H9 (cell line): ENCODE measurements at places on chromosomes 5 and 9.
A peak's percentile ranks its signal among the peaks of the same experiment; 100 is the strongest.

- DNase-seq, result no peak
Observed at GRCh38 chr9:101858026-101858425, 119.6 kb upstream of the GRIN3A start.

DNA sequence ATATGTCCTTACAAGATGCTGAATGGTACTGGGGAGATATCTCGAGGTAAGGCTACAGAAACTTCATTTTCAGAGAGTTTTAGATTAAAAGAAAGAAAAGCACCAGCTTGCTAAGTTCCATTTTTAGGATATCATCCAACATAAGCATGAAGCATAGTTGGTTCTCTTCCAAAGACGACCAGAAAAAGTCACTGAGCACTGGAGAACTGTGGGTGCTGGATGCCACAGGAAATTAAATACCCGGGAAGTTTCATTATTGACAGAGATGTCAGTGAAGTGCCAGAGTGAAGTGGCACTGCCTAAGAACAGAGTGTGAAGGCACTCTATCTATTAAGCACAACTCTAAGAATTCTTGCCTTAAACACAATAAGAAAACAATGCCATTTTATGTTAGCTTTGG lies 76.8 kb downstream of the PIK3R1 start:
- DNase-seq, result no peak

DNA sequence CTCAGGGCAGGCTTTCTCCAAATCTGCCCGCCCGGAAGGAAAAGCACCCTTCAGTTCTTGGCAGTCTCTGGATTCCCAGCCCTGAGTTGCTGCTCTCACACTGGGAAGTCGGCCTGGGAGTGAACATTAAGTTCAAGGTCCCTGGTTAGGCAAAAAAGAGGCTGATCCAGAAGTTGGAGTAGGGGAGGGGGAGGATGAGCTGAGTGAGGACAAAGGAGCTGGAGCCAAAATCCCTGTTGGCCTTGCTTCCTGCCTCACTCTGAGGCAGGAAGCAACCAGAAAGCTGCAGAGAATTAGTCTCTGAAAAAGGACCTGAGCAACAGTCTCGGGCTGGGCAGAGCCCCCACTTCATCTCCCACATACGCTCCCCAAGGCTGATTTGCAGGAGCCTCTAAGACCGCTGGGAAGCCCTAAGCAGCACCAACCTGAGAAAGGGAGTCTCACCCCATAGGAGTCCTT lies 15.0 kb upstream of the RPS14 start:
- DNase-seq, result no peak

DNA sequence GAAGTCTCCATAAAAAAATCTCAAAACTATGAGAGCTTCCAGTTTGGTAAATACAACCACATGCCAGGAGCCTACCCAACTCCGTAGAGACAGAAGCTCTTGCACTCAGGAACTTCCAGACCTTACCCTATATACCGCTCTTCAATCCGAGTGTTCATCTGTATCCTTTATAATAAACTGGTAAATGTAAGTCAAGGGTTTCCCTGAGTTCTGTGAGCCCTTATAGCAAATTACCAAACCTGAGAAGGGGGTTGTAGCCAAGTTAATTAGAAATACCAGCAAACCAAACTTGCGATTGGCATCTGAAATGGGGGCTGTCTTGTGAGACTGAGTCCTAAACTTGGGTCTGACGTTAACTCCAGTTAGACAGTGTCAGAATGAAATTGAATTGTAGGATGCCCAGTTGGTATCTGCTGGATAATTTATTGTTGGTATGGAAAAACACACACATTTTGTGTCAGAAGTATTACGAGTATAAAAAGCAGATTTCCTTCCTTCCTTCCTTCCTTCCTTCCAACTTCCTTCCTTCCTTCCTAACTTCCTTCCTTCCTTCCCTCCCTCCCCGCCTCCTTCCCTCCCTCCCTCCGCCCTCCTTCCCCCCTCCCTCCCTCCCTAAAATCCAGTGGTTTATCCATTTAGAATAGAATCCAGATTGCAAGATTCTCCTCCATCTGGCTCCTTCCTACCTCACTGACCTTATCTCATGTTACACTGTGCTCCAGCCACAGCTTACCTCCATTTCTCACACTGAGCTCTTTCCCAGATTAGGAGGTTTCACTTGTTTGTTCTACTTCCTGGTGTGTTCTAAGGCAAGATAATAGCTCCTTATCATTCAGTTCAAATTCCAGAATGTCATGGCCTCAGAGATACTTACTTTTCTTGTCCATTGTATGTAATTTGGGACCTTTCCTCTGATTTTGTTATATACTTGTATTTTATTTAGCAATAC lies 196.7 kb downstream of the WDR70 start:
- no peak for DNase-seq

DNA sequence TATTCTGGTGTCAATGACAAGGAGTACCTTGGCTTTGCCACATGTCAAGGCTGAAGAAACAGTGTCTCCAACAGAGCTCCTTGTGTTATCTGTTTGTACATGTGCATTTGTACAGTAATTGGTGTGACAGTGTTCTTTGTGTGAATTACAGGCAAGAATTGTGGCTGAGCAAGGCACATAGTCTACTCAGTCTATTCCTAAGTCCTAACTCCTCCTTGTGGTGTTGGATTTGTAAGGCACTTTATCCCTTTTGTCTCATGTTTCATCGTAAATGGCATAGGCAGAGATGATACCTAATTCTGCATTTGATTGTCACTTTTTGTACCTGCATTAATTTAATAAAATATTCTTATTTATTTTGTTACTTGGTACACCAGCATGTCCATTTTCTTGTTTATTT lies 19.8 kb downstream of the CD274 start:
- DNase-seq, result no peak

DNA sequence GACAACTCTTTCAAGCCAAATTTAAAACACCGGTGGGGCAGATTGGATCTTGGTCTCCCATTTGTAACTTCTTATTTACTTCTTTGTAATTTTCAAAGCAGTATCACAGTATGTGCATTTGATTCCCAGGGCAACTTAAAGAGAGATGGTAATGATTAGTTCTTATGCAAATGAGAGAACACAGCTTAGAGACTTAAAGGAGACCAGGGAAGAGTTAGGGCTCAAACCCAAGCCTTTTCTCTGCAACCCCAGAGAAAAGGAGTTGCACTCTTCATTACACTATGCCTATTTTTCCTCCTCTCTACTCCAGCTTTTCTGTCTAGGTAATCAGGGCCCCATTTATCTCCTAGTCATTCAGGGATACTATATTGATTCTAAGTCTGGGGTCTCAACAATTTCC lies 237.8 kb upstream of the NMUR2 start:
- no peak for DNase-seq

- no peak for DNase-seq
Observed at GRCh38 chr5:9069650-9070049, 476.2 kb downstream of the SEMA5A start.

GRCh38 chr9:5851445-5851844 lies 18.5 kb upstream of the ERMP1 start:
- no peak for DNase-seq

DNA sequence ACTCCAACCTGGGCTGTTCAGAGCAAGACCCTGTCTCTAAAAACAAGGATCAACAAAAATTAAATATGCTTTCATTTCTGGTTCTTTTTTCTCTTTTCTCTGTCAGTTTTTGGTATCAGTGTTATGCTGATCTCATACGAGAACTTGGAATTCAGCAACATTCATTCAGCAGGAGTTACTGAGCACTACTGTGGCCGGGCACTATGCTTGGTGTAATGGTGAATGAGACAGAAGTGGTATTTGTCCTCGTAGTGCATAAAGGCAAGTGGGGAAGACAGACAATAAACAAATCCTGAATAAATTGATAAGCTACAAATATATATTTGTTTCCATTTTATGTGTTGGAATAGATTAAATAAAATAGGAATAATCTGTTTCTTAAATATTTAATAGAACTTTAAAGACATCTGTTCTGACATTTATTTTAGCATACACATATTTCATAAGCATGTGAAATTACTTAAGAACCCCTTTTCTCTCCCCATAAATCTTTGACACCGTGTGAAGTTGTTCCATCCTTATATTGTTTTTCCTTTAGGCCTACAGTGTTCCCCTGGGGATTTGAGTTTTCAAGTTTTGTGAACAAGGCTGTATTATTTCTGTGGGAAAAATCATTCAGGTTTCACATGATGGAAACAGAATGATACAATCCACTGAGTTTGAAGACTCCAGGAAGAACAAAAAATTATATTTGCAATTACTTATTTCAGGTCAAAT lies 24.6 kb downstream of the UBAP1 start:
- no peak for DNase-seq

DNA sequence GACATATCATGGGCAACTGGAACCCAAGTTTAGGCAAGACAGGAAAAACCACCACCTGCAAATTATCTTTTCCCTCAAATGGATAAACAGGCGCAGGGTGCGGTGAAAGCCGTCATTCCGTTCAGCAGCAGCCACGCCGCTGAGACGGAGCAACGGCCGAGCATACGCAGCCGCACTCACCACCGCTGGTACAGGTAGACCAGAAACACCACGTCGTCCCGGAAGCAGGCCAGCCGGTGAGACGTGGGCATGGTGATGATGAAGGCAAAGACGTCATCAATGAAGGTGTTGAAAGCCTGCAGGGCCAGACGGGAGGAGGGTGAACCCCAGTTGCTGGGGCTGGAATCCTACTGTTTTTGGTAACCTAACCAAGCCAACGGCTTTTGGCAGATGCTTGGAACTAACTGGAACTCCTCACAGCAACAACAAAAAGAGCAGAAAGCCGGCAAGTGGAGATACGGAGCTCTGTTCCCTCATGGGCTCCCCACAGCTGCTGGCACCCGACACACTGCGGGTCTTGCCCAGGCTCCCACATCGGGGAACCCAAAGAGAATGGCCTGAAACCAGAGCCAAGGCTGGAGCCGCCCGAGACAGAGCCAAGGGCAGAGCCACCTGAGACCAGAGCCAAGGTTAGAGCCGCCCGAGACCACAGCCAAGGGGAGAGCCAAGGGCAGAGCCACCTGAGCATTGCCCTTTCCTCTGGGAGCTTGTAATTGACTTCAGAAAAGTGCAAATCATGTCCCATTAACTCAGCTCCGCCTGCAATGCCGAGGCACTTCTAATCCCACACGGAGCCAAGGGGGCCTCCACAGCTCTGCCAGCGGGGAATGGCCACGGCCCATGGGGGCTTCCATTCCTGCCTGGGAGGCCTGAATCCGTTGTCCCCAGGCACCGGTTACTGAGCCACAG lies 24.2 kb downstream of the CLPTM1L start:
- peak; percentile 17 for DNase-seq

GRCh38 chr9:109317311-109317978 lies 3.4 kb downstream of the EPB41L4B start:
- no peak for DNase-seq

DNA sequence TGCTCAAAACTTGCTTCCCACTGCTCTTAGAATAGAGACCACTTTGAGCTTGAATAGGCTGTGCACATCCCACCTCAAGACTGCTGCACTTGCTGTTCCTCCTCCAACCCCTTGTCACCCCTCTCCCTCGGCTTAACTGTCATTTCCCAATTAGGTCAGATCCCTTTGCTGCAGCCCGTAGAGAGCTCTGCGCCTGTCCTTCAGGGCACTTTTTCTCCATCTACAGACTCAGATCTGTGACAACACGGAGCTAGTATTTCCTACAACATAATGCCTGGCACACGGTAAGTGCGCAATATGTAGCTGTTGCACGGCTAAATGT lies 485 bp upstream of the HABP4 start:
- no peak for DNase-seq

- no peak for DNase-seq
Observed at GRCh38 chr9:90607701-90608516, 34.7 kb downstream of the DIRAS2 start.

DNA sequence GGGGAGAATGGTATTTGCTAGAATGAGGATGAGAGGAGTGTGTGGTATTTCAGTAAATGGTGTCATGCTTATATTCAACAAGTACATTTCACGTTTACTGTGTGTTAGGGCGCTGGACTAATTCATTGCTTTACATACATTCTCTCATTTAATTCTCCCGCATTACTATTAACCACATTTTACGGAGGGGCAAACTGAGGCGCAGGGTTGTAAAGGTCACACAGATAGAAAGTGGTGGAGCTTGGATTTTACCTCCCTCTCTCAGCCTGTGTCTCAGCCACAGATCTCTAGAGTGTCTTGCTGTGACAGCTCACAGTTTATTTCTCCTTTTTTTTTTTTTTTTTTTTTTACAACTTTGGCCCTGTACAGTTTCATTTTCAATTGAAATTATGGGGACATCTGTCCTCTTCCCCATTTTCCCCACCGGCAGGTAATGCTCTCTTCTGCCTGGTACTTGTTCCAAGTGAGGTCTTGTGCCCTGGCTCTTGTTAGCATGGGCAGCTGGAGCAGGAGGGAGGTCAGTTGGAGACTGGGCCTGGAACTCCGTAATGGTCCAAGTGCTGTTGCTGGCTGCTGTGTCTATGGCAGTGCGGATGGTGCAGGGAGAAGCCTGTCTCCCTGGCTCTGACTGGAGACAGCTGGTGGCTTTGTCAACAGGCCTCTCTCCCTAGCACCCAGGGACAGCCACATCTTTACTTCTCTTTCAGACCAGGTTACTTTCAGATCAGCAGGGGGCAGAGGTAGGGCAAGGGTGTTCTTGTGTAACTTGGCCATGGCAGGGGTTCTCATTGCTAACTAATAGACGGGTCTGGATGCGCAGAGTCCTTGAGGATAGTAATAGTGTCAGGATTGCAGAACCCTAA lies 20.5 kb upstream of the NDST1 start:
- DNase-seq, result no peak

DNA sequence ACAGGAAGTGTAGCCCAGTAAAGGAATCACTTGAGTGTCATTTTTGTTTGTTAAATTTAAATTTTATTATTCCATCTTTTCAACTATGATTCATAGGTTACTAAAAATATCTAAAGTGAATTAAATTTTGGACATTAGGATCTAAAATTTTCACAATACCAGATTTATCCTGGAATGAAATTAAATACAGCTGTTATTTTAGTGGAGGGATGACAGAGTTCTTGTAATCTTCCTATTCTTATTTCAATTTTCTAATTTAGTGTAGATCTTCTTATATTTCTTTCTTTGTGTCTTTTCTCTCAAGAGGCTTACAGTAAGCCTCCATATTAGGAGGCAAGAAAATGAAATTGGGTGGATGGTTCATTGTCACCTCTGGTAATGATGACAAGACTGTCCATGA lies 167.9 kb upstream of the TNC start:
- no peak for DNase-seq

DNA sequence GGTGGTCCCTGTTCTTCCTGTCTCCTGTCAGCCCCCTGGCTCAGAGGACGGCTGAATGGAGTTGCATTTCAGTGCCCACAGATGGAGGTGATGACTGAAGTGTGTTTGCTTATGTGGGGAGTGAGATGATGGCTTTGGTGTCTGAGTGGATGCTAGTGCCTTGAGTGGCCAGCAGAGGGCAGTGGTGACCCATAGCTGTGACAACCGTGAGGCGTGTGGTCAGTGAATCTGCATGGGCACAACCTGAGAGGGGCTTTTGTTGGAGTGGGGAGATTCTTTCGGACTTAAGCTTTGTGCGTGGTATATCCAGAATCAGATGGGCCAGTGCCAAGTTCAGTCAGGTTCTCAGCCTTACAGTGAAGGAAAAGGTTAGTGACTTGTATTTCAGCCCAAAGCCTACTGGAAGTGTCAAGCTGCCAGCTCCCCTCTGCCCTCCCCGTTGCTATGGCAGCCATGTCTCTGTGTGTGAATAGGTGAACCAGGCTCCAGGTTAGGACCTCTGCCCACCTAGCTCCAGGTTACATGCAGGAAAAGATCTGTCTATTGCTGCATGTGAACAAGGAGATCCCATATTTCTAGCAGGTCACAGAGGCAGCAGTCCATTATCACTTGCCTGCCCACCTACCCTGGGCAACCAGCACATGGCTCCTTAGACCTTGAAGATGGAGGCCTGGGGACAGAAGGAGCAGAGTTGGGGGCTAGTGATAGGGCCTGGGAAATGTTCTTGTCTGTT lies 14.7 kb upstream of the CXXC5 start:
- DNase-seq, result peak; percentile 86

GRCh38 chr9:131738293-131739132 lies 1.4 kb downstream of the RAPGEF1 start:
- DNase-seq, result peak; percentile 60
